Central memory CD4-positive, alpha-beta T cell (primary cell): ENCODE measurements at places on chromosomes 16 and 17.

GRCh38 chr17:26962255-26963162 is 331.4 kb upstream of the WSB1 start:
- no peak for DNase-seq

DNA sequence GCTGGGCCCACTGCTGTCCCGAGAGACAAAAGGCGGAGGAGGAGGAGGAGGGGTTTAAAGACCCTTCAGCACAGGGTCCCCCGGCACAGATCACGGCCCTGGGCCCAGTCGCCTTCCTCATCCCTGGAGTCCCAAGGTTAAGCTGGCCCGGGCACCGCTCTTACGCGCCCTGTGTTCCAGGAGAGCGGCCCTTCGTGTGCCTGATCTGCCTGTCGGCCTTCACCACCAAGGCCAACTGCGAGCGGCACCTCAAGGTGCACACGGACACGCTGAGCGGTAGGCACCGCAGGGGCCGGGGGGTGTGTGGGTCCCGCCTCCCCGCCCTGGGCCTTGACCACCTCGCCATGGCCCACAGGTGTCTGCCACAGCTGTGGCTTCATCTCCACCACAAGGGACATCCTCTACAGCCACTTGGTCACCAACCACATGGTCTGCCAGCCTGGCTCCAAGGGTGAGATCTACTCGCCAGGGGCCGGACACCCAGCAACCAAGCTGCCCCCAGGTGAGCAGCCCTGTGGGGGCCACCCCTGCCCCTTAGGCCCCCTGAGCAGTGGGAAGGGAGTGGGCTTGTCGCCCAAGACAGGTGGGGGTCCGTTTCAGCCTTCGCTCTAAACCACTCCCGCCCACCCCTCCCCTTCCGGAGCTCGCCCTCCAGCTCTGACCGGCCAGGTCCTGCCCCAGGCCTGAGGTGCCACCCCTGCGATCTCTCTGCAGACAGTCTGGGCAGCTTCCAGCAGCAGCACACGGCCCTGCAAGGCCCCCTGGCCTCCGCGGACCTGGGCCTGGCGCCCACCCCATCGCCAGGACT is 37.6 kb upstream of the ZC3H18 start:
- DNase-seq, result no peak

GRCh38 chr16:86382774-86383407 is 127.4 kb upstream of the FOXF1 start:
- no peak for DNase-seq

DNA sequence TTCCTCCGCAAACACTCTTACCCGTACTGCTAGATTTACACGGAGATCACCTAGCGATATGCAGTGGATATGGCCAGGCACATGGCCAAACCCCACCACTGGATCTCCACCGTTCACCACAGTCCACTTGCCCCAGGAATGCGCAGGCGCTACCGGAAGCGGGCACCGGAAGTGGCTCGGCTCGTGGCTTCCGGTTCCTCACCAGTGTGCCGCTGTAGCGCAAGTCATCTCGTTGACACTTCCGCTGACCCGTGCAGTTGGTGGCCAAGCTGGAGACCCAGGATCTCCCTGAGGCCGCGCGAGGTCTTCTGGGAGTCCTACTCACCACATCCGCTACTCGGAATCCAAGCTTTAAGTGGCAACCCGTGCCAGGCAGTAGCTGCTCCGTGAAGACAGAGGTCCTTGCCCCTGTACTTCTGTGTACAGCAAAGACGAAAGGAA is 11.5 kb downstream of the ZNF597 start:
- DNase-seq, result peak; percentile 44

- DNase-seq, result peak; percentile 21
Observed at GRCh38 chr17:19645734-19646201, 2.8 kb upstream of the ALDH3A2 start.

- DNase-seq, result no peak
Observed at GRCh38 chr17:66829386-66829864, 5.5 kb upstream of the CACNG5 start.

GRCh38 chr17:71801301-71801700 is 319.5 kb upstream of the SOX9 start:
- DNase-seq, result no peak

- peak; percentile 42 for DNase-seq
Observed at GRCh38 chr17:6455321-6455705, 11.1 kb downstream of the PIMREG start.

- DNase-seq, result no peak
Observed at GRCh38 chr17:14672830-14673229, 371.9 kb downstream of the HS3ST3B1 start.

DNA sequence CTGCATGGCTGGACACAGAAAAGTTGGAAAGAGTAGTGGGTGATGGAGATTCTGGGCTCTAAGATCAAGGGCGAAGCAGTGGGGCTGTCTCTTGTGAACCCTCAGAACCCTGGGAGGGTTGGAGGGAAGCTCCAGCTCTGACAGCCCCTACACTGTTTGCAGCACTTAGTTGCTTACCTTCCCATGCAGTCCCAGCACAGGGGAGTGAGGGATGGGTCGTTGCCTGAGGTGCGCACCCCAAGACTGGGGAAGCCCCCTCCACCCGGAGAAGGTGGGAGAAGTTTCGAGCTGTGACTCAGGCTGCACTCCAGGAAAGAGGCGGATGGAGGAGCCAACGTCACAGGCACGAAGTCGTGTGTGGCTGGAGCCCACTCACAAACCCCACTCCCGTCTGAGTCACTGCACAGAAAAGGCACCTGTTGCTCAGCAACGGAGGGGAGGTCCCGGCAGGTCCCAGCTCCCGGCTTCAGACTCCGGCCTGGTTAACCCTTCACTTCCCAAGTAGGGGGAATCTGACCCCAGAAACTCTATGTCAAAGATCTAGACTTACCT is 60.1 kb downstream of the AIPL1 start:
- no peak for DNase-seq

DNA sequence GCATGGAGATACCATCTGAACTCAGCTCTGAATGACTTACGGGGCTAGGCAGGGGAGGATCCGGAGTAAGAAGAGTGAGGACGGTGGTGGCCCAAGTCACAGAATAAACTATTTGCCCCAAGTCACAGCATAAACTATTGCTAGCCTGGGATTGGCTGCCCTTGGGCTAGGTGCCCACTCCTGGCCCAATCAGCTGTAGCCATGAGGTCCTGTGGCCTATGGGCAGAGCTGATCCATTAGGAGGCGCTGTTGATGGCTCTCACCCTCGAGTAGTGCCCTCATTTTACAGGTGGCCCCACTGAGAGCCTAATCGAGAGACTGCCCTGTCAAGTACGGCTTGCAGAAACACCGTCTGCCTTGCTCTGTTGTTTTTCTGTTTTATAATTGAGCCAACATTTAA is 62.3 kb upstream of the ZNF423 start:
- no peak for DNase-seq

DNA sequence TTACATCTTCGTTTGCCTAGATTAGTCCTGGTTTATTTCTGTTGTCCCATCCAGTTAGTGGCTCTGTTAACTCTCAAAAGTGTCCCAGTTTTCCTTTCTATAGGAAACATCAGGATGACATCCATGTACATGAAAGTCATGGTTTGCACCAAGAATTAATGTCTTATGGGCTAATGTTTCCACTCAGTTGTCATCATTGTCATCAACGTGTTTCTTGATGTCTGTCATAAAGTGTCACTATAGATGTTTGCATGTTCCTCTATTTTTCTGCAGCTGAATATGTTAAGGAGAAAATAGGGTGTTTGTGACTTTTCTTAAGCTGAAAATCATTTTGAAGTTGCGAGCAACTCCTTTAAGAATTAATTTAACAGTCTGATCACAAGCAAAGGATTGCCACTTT is 567.0 kb downstream of the TMEM114 start:
- DNase-seq, result no peak
